ENCODE measurements at places on chromosomes 4 and X. TPM values are rescaled to one million over a fixed set of nuclear protein-coding genes. Genes with fewer than 3 reads are reported as not detected.

The PNMA6F gene
- not detected for total RNA-seq

The PLP2 gene
- total RNA-seq = 42.1 TPM

The ZNF157 gene
- not detected for total RNA-seq

- DNase-seq = no peak
These were observed 214.2 kb downstream of the GPC3 start for GRCh38 chrX:133771086-133771646.

DNA sequence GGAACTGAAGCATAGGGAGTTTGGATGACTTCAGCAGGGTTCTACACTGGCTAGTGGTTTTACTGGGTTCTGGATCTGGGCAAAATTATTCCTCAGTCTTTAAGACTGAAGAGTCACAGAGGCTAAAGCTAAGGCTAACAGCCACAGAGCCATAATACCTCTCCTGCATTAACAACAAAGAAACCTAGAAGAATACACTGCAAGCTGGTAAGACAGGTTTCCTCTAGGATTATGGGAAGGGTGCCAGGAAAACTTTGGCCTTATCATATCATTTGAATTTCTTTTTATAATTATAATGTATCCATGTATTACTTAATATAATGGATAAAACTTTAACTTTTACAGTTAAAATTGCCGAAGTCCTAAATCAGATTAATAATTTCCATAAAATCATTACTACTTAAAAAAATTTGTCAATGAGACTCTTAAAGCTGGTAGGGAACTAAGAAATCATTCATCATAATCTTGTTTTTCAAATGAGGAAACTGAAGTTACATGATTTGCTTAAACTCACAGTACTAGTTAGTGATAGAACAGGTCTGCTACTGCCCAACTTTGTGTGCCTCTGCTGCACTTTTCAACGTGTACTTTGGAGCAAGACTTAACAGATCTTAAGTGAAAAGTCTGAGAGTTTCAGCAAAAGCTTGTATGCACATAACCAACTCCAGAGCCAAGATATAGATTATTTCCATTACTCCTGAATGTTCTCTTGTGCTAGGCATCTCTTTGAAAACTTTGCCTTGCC, 24.2 kb upstream of the PGRMC2 start:
- no peak for DNase-seq

- DNase-seq = no peak
These were observed 475.9 kb upstream of the GALNT7 start for GRCh38 chr4:172692701-172693100.
